T-helper 22 cell (primary cell): ENCODE measurements at places on chromosomes 5 and 9.

- DNase-seq = no peak
Measured at GRCh38 chr5:172492097-172492840, 37.9 kb upstream of the SH3PXD2B start.

DNA sequence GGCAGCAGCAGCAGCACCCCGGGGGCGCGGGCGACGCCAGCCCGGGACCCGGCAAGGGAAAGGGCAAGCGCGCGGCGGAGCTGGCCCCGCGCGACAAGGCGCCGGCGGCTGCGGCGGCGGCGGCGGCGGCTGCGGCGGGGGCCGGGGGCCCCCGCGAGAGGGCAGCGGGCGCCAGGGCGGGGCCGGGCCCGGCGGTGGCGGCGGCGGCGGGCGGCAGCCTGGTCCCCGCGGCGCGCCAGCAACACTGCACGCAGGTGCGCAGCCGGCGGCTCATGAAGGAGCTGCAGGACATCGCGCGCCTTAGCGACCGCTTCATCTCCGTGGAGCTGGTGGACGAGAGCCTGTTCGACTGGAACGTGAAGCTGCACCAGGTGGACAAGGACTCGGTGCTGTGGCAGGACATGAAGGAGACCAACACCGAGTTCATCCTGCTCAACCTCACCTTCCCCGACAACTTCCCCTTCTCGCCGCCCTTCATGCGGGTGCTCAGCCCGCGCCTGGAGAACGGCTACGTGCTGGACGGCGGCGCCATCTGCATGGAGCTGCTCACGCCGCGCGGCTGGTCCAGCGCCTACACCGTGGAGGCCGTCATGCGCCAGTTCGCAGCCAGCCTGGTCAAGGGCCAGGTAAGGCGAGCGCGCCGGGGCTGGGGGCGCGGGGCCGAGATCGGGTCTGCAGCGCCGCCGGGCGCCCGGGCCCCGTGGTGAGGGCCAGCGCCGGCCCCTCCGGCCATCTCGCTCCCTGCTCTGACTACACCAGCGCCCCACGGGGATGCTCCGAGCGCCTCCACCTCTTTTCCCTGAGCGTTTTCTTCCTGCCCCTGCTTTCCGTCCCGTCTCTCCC lies at the start of gene UBE2QL1:
Gene UBE2QL1 (plus strand): TSS at position 238 of the 843 bp plus-strand sequence. CDS start 35 bp downstream, at position 273.
- no peak for DNase-seq

DNA sequence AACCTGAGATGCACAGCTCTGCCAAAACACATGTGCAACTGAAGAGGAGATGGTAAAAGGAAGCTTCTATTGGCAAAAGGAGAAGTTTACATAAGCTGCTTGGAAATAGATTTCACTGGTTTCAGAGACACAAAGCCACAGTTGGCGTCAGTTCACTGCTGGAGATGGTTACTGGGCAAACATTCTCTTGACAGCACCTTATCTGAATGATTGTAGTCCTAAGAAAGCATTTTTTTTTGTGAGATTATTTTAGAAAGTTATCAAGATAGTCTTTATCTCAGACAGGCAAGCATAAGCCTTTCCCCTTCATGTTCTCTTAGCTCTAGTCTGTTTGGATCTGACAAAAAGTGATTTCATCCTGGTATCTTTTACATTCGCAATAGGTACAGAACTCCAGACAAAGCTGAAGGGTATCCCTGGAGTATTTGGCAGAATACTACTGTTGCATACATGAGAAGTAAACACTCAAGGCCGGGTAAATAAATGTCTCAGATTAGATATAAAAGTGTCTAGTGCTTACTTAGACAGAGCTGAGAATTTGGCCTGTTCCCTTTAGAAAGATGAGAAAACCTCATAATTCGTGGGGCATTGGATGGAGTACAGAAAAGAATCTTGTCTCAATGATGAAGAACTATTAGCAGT lies 1668.0 kb upstream of the NUDT12 start:
- no peak for DNase-seq

DNA sequence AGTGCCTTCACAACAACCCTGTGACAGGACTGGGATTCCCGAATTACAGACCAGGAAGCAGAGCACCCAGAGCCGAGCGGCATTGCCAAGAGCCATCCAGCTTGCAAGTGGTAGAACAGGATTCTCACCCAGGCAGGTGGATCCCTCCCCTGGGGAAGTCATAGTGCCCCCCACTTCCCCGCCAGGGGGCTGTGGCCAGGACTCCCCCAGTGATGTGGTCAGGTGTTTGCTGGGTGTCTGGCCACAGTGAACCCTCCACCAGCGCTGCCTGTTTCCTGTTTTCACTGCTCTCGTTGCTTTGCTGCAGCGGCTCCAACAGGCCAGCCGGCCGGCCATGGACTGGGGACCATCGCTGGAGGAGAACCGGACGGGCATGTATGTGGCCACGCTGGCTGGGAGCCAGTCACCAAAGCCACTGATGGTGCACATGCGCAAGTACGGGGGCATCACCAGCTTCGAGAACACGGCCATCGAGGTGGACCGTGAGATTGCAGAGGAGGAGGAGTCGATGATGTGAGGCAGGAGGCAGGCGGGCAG lies 19.3 kb downstream of the SLC6A7 start:
- no peak for DNase-seq

DNA sequence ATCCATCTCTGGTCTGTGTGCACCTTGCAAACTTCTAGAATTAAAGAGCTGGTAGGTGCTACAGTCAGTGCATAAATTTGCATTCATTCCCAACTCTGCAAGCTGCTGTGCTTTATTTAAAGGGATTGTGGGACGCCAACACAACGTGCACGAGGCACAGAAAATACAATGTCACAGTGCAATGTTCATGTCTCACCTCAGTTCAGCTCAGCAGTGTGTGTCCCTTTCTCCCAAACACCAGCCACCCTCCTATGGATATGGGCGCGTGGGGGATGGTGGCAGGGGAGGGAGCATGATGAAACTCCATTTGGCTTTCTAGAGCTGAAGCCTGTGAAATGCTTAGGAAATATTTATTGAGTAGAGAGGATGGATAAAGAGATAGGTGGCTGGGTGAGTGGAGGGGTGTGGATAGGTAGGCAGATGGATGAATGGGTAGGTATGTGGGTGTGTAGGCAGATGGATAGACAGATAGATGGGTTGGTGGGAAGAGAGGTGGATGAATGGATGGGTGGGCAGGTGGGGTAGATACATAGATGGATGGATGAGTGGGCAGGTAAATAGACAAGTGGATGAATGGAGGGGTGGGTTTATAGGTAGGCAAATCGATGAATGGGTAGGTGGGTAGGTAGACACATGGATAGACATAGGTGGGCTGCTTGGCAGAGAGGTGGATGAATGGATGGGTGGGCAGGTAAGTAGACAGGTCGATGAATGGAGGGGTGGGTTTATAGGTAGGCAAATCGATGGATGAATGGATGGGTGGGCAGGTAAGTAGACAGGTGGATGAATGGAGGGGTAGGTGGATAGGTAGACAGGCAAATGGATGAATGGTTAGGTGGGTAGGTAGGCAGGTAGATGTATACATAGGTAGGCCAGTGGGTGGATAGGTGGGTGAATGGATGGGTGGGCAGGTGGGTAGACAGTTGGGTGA lies 92.7 kb upstream of the FCN2 start:
- DNase-seq = no peak

- no peak for DNase-seq
Measured at GRCh38 chr5:140145256-140145655, 19.5 kb downstream of the IGIP start.

DNA sequence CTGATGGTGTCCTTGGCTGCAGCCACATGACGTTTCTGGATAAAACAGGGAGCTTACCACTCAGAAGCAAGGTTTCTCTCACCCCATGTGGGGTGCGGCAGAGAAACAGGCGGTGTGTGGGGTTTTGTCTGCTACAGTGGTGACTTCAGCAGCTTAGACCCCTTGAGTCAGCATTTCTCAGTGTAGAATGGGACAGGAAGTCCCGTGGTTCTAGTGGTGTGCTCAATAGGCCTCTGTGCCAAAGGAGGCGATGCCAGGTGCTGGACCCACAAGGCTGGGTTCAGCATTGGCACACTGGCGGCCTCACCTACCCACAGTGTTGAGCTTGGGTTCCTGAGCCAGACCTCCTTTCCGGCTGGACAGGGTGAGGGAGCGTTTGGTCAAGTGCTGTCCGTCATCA lies 125.2 kb upstream of the SMIM23 start:
- no peak for DNase-seq

- no peak for DNase-seq
Measured at GRCh38 chr5:96297867-96298266, 135.2 kb downstream of the PCSK1 start.

DNA sequence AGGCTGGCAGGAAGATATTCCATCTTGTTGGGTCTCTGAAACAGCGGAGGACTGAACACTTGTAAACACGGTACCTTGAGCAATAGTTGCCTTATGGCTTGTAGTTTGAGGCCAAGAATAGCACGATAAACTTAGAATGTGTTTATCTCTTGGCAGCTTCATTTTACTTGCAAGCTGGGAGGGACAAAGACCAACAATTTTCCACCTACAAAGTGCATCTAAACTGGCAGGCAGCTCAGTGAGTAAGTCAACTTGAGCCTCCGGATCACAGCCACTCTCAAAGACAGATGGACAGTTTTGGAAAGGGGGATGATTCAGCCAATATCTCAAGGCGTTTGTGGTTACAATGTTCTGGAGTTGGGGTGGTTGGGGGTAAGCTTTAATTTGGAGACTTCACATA lies 652.6 kb downstream of the CETN3 start:
- no peak for DNase-seq

DNA sequence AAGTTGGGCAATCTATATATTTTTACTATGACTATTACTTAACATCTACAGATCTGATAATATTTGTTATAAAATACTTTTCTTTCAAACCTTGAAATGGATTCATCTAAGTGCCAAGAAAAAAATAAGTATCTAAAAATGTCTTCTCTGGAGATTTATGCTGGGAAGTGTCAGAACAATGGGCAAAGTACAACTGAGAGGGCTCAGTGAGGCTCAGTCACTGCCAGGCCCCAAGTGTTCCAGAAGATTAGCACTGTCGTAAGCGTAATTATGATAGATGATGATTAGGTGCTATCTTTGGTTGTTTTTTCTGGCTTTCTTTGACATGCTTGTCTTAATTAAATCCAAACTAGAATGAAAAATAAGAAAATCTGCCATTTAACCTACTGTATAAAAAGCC lies 72.2 kb upstream of the ADAMTS19 start:
- no peak for DNase-seq

DNA sequence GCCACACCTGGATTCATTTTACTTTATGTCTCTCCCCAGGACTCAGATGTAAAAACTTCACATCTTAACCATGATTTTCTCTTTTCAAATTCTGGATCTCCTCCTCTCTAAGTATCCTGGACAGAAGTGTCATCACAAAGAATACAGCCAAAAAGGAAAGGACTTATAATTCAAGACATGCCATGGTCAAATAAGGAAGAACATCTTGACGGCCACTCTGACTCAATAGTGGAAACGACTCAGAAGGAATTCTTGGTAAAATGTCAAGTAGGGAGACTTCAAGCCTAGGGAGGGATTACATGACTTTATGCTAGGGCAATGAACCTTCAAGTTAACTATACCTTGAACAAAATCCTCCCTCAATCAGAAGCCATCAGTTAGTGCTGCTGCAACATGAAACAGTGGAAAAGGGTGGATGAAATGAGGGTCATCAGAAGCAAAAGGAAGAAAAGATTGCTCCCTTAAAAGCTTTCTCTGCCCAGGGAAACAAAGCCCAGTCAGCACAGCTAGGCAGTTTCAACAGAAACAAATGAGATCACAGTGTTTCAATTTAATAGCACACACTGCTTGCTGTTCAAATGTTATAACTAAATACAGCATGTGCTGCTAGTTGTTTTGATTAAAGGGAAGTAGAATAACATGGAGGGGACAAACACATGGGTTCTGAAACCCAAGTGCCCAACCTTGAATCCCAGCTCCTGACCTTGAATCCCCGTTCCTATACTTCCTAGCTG lies 101.4 kb downstream of the LPAR1 start:
- no peak for DNase-seq
